ENCODE measurements at places on chromosomes 7 and 10. TPM values are rescaled to one million over a fixed set of nuclear protein-coding genes. Genes with fewer than 3 reads are reported as not detected.

Gene NPY
- total RNA-seq, result not detected

Gene MIOS
- total RNA-seq, result 65.8 TPM

Gene TYW1
- total RNA-seq, result 23.7 TPM

Gene MOGAT3
- not detected for total RNA-seq

Gene GIMAP4
- 6.6 TPM for total RNA-seq

Gene H2BK1
- not detected for total RNA-seq

Gene C1QL3
- 0.18 TPM for total RNA-seq

Gene TAC1
- total RNA-seq, result not detected

Gene ASL
- 30.8 TPM for total RNA-seq

Gene FGFBP3
- 0.23 TPM for total RNA-seq

Gene PDE1C
- total RNA-seq, result 0.83 TPM

Gene AKR1C3
- 13.4 TPM for total RNA-seq

Gene STK17A
- total RNA-seq, result 14.7 TPM

Gene CYP26C1
- total RNA-seq, result 0.21 TPM

Gene FBXO24
- total RNA-seq, result 2.4 TPM

Gene ANKRD7
- not detected for total RNA-seq

Gene CFAP70
- 2.6 TPM for total RNA-seq

Gene GIMAP1
- 3.1 TPM for total RNA-seq

Gene SYNPO2L
- total RNA-seq, result not detected

Gene KLLN
- total RNA-seq, result 0.85 TPM

Gene CSGALNACT2
- 15.5 TPM for total RNA-seq

Gene ACHE
- not detected for total RNA-seq

Gene NEUROD6
- not detected for total RNA-seq

Gene CCDC201
- total RNA-seq, result not detected

Gene PRSS1
- total RNA-seq, result not detected

Gene OPN1SW
- not detected for total RNA-seq

Gene TMEM176B
- 2.5 TPM for total RNA-seq

Gene PRLHR
- total RNA-seq, result not detected

Gene GNAI1
- 87.9 TPM for total RNA-seq

Gene SEC61A2
- 3.5 TPM for total RNA-seq

Gene RRP12
- total RNA-seq, result 49.3 TPM

Gene FAM237B
- not detected for total RNA-seq

Gene PON3
- total RNA-seq, result 2.9 TPM

Gene DNA2
- total RNA-seq, result 4.2 TPM

Gene SPDYE9
- not detected for total RNA-seq

Gene TWIST1
- 4.0 TPM for total RNA-seq

Gene DPY19L1
- 13.4 TPM for total RNA-seq

Gene DKK1
- 17.5 TPM for total RNA-seq
